ENCODE measurements at places on chromosomes 5 and 9.

DNA sequence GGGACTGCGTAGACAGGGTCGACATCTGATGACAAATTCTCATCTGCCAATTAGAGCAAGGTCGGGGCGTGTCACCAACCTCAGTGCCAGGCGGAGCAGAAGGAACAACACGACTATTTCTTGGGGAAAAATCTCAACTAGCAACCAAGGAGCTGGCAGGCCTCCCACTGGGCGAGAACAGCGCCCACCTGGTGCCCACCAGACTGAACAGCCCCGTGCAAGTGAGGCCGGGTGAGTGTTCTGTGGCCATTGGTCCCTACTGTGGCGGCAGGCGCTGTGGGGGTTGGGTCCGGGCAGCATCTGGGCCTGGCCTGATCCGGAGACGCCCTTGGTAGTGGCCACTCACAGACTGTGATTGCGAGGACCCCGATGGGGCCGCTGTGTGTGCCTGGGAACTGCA, 11.5 kb downstream of the NOTCH1 start:
- DNase-seq = no peak

- no peak for DNase-seq
These were observed 18.5 kb downstream of the COL15A1 start for GRCh38 chr9:98962181-98962560.

DNA sequence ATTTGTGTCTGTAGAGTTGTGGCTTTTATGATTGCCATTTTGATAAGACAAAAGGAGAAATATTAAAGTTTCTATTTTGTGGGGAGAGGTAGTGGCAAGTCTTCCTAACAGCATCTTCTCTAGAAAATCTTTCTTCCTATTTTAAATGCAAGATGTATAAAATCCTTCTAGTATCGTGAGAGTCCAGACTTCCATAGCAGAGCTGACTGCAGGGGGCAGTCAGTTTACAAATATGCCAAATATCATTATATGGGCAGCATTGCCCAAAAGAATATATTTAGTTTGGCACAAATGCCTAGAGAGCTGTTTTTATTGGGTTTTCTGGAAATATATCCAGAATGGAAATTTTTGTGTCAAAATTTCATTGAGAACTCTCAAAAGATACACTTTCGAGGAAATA, 82.1 kb upstream of the ALDH1A1 start:
- DNase-seq = no peak

DNA sequence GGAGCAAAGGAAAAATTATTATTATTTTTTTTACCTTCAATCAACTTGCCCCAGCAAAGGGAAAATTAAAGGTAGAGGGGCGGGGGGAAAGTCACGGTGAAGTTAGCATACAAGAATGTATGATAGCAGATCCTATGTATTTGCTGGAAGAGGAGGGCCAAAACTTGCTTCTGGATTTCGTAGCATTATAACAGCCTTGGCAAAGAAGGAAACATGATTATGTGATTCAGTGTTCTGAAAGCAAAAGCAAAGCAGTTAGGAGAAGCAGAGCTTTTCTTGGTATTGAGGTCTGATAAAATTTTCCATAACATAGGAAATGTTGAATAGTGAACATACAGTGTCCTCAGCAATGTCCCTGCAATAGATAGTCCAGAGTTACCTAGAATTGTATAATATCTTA, 32.4 kb downstream of the MAST4 start:
- DNase-seq = no peak

DNA sequence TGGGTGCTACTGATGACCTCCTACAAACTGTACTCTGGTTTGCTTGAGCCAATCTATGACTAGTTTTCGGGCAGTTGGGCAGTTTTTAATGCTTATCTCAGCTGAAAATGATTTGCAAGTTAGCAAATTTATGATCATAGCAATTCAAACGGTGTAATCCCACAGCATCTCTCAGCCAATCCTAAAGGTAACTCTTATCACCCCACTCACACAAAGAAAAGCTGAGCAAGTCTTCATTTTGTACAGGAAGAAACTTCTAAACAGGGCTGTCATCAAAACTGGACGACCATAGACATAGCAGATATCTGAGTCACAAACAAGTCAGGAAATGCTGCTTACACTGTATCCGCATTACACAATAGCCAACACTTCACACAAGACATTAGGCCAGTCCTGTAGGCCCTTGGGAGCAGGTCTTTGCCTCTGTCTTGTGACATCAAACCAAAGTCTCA, 2.6 kb upstream of the ENC1 start:
- peak; percentile 71 for DNase-seq

DNA sequence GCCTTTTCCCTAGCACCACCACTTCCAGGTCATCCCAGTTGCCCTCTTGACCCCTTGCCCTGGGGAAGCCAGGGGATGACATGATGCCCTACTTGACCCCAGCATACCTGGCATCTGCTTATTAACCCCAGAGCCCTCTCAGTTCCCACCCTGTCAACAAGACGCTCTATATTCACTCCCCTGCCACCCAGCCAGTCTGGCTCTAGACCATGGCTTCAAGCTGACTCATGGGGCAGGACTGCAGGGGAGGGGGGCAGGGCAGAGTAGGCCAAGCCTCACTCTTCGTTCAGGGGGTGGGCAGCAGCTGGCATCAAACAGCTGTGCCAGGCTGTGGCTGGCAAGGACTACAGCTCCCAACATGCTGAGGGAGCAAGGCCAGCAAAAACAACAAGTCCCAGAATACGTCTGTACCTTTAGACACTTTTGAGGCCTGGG, 5.3 kb downstream of the ATOSB start:
- DNase-seq = peak; percentile 60

- no peak for DNase-seq
These were observed 302.6 kb downstream of the OSTF1 start for GRCh38 chr9:75390951-75391350.

GRCh38 chr9:90979138-90979551, 177.5 kb downstream of the SYK start:
- peak; percentile 49 for DNase-seq

GRCh38 chr9:9395539-9395938, 1217.3 kb downstream of the PTPRD start:
- no peak for DNase-seq

DNA sequence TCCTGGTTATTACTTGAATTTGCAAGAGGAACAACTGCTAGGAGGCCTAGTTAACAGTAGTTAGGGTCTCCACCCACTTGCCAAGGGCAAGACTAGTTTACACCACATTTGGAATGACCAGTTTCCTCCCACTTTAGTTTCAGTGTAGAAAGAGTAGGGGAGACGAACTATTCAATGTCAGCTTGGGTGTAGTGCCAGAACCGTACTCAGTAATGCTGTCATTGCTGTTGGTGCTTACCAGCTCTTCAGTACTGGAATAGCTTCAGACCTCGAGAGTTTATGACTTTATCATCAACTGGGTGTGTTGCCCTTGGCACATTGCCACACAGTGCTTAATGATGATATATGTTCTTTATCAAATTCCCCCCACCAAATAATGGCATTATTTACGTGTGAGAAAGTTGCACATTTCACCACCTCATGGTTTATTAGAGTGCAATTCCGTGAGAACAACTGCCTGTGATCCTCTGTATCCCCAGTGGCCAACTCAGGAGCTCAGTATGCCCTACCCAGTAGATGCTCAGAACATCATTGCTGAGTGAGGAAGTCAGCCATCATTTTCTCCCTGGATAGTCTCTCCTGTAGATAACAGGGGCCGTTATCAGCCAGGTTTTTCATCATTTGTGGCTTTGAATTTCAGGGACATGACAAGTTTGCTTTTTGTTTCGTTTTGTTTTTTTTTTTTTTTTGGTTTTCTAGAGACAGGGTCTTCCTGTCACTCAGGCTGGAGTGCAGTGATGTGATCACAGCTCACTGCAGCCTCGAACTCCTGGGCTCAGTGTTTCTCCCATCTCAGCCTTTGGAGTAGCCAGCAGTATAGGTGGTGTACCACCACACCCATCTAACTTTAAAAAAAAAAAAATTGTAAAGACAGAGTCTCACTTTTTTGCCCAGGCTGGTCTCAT, 67.3 kb downstream of the DOCK8 start:
- no peak for DNase-seq

- DNase-seq = no peak
These were observed at the start of gene CATSPER3 for GRCh38 chr5:134967607-134968006. Gene CATSPER3 (plus strand): TSS chr5:134967907. CDS start chr5:134967992, 85 bp downstream.

DNA sequence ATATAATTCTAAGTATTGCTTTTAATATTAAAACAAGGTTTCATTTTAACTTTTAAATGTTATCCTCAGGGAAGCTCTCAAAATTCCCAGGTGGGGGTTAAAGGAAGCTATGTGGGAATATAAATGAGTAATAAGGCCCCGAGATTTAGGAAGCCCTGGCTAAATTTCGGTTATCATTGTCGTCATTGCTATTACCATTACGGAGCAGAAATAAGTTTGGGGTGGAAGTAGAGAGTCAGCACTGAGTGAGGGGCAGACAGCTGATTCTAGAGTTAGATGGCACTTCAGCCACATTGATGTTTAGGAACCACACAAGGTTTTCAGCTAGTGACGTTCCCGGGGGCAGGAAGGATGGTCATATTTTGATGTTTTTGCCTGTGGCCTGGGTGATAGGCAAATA, 74.9 kb downstream of the NREP start:
- DNase-seq = no peak

GRCh38 chr9:9892217-9892616, 720.6 kb downstream of the PTPRD start:
- DNase-seq = no peak

DNA sequence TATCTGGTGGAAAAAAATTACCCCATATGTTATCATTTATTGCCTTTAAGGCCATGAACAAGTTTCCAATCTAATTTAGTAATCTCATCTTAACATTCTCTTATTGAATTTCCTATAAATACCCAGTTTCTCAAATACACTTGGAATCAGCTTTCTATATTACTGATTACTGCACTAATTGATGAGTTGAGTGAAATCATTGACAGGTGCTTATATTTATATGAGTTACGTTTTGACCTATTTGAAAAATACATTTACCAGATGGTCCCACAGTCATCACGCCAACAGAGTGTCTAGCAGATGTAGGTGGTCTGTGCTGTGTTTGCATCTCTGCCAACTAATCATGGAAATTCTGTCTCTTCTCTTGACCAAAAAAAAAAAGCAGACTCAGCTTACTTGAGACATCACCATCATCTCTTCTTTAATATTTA, 307.3 kb upstream of the NREP start:
- no peak for DNase-seq

DNA sequence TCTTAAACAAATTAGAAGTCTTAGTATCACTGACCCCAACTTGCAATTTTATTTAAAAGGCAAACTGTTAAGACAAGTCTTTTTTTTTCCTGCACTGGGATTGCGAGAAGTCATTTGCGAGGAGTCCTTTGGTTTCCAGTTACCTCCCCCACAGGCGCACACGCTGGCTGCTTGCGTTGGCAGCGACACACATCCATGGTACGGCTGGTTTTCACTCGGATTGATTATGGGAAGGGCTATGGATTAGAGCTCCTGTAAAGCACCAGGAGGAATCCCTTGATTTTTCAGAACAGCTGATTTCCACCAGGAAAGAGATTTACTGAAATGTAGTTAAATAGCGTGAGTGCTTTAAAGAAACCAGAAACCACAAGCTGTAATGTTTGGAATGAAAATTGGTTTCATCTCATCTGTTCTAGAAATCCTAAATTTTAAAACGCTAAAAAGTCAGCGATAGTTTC, 737 bp downstream of the SLC1A3 start:
- DNase-seq = peak; percentile 63

DNA sequence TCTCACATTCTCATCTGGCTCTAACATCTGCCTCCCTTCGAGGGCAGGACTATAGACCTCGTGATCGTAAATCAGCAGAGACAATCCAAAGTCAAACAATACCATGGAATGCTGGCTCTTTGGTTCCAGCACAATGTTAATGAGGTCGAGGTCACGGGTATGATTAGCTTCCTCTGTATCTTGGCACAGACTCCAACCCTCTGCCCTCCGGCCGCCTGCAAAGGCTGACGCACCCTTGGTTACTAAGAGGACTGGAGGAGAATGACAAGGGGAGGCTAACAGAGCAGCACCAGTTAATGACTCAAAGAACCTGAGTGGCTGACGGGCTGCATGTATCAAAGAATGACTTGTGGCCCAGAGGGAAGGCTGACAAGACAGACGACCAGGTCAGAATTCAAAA, 10.1 kb downstream of the LHFPL2 start:
- peak; percentile 56 for DNase-seq

GRCh38 chr9:68488126-68488525, 52.6 kb downstream of the TMEM252 start:
- DNase-seq = no peak

- DNase-seq = no peak
These were observed 62.1 kb downstream of the CEMIP2 start for GRCh38 chr9:71706176-71706575.

DNA sequence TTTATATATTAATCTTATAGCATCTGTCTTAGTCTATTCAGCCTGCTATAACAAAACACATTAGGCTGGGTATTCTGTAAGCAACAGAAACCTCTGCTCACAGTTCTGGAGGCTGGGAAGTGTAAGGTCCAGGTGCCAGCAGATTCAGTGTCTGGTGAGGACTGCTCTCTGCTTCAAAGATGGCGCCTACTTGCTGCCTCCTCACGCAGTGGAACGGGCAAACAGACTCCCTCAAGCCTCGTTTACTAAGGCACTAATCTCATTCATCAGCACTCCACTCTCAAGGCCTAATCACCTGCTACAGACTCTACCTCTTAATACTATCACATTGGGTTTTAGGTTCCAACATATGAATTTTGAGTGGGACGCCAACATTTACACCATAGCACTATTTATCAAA, 5.2 kb upstream of the TBC1D2 start:
- no peak for DNase-seq

- DNase-seq = no peak
These were observed 287.8 kb downstream of the DTWD2 start for GRCh38 chr5:118700510-118700909.

DNA sequence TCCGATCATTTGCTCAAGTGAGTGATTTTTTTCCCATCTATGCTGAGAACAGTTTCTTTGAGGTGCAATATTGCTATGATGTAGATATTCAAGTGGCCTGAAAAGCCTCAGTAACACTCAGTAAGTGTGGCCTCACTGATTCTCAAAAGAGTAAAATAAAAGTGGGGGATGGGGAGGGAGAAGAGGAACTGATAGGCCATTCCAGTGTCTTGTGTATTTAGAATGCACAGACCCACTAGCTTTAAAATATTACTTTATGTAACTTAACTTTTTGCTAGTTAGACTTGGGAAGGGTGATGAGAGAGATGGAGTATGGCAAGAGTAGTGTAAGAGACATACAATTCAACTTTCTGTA, 79.5 kb upstream of the ZNF608 start:
- no peak for DNase-seq

DNA sequence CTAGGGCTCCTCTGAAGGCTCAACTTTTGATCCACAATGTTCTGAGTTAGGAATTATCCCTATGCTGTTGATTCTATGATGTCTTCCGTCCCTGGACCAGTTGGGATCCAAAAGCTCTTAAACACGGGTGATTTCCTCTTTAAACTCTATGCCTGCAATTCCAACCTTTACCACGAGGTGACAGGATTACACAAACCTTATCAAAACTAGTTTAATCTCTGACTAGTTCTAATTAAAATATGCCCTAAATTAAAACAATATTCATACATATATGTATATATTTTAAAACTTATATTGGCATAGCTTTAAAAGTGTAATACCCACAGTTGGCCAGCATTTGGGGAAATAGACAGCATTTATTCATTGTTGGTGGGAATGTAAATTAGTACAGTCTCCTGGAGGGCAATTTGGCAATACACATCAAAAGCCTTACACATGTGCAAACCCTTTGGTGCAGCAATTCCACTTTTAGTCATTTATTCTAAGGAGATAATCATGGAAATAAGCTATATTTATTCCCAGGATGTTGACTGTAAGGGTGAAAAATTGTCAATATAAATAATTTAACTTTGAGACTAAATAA, 51.6 kb upstream of the PHYKPL start:
- no peak for DNase-seq
